Stimulated activated CD4-positive, alpha-beta T cell treated with anti-CD3 and anti-CD28 coated beads, Interleukin-1b, Interleukin-23, amount 100 ng/mL, for 24 hours (primary cell): ENCODE measurements at places on chromosomes 5 and 9.

GRCh38 chr9:124347206-124347967 lies 67.9 kb downstream of the PSMB7 start:
- no peak for DNase-seq

- DNase-seq: peak; percentile 5
Measured at GRCh38 chr9:31542384-31543055, 841.9 kb upstream of the ACO1 start.

DNA sequence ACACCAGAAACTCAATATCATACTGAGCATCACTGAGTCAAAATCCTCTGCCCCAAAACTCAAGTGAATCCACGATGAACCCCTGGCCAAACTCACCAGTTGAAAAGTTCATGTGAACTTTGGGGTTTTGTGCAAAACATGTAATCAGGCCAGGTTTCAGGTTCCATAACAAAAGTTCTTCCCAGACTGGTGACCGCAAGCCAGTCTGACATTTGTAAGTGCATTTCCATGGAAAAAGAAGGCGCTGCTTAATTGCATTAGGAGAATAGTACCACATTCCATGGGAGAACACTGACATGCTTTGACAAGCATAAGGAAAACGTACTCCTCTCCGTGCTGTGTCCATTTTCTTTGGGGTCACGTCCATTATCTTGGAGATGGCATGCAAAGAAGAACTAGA lies 567.0 kb downstream of the BNC2 start:
- DNase-seq: no peak

- DNase-seq: no peak
Measured at GRCh38 chr5:71528206-71528605, 58.9 kb upstream of the MCCC2 start.

DNA sequence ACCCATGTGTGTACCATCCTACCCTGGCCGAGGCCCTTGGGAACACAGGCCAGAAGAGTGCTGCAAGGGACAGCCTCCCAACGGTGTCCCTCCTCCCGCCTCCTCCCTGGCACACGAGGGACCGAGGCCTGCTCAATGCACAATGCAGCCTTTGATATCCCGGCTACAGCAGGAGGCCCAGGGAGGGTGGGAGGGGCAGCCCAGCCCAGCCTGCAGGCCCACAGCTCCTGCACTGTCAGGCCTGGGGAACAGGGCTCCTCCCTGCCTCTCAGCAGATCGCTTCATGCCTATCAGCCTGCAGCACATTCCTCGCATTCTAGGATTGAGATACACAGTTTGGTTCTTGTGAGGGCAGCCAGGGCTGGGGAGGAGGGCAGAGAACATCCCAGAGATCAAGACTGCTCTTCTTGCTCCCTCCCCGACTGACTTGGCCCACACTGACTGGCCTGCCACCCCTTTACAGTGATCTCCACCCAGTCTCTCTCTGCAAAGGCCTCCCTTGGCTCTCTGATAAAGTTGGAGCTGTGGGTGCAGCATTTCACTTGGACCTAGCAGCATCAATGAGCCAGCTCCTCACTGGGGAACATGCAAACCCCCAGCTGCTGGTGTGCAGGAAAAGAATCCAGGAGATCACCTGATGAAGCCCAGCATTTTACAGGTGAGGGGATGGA lies at the start of gene SH3TC2:
Gene SH3TC2, minus strand, starts transcription at position 46 of the 671 bp plus-strand sequence. Its CDS starts 40 bp downstream, at position 6.
- no peak for DNase-seq

DNA sequence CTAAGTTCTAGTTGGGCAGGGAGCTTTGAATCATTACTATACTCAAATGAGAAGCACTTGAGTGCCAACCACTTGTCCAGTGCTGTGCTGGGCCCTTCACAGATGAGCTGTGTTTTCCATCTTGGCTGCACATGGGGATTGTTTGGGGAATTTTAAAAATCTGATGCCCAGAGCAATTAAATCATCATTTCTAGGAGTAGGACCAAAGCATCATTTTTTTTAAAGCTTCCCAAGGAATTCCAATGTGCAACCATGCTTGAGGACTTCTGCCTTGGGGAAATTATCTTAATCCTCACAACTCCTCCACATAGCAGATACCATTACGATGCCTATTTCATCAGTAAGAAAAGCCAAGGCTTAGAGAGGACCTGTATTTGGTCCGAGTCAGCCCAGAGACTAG lies 131.4 kb downstream of the TMEM174 start:
- no peak for DNase-seq

GRCh38 chr9:73270967-73271721 lies 119.5 kb downstream of the ANXA1 start:
- DNase-seq: no peak

DNA sequence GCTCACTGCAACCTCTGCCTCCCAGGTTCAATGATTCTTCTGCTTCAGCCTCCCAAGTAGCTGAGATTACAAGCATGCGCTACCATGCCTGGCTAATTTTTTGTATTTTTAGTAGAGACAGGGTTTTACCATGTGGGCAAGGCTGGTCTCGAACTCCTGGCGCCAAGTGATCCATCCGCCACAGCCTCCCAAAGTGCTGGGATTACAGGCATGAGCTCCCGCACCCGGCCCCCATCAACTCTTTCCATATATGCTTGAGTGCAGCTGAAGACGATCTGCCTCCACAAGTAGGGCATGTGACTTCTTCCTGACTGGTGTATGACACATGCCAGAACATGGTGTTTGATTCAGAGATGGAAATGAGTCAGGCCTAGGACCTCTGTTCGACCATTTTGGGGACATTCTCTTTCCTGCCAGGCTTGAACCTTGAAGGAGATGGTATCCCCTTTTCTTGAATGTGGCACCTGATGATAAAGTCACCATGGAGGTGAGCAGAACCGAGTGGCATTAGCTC lies 7.5 kb upstream of the CNOT6 start:
- no peak for DNase-seq
